Activated T-helper 17 cell treated with anti-CD3 and anti-CD28 coated beads, Interleukin-2, amount 50 U/mL, for 72 hours (primary cell): ENCODE measurements at places on chromosomes 5 and 9.

GRCh38 chr5:155239803-155240202 is 226.2 kb downstream of the KIF4B start:
- no peak for ATAC-seq

DNA sequence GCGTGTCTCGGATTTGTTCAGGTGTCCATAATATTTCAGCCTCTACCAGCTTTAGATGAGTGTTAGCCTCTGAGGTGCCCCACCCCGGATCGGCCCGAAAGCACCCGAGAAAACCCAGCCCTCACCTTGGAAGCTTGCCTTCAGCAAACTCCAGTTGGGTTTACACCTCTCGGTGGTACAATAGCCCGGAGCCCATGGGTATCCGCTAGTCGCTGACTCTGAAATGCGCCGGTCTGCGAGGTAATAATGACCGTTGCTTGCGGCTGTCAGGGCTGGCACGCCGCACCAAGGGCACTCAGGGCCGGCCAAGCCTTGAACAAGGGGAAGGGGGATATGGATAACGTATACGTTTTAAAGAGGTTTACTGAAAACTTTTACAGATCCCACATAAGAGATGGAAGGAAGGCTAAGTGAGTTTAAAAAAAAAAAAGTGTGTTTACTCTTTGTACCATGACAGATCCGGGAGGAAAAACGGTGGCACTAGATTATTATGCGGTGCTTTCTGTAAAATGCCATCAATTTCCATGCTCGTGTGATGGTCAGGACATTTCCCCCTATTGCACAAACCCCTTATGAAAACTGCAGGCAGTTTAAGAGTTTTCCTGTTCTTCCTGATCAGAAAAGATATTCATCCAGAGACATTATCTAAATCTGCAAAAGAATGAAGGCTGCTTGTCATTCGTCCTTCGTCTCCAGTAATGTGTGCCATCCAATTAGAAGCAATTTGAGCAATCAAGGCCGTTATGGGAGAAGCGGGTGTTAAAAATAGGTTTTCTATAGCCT is 124.2 kb downstream of the TMEM161B start:
- ATAC-seq: no peak

- no peak for ATAC-seq
Measured at GRCh38 chr5:30832519-30832918, 361.0 kb upstream of the CDH6 start.

GRCh38 chr9:36820392-36820861 is 213.6 kb downstream of the PAX5 start:
- no peak for ATAC-seq

DNA sequence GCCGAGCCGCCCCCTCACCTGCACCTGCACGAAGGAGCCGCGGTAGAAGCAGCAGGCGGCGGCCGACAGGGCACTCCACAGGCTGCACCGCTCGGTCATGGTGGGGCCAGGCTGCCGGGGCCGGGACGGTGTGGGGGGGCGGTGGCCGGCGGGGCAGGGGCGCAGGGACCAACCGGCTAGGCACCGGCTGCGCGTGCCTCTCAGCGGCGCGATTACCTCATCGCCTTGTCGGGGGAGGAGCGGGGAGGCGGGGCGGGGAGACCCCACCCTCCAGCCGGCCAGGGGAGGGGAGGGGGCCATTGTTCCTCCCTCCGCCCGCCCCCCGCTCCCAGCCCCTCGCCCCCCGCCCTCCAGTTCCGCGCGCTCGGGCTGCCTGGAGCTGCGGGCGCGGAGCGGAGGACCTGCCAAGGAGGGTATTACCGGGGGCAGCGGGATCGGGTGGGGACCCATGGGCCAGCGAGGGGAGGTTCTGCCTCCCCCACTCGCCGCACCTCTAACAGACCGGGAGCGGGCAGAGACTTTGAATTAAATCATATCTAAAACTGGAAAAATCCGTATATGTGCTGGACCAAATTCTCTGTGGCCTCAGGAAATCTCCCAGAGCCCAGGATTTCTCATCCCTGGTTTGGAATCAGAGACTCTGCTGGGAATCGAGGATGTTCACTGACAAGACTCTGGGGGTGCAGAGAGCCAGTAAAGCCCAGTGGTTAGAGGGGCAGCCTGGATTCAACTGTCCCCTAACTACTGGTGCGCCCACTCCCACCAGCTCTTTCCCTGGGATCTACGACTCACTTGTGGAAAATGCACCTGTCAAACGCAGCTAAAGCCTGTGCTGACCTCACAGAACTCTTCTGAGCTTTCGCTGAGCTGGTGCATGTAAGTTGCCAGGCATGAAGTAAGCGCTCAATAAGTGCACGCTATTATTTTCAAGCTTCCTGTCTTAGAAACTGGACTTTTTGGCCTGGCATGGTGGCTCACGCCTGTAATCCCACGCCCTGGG is 20.3 kb upstream of the TOR2A start:
- ATAC-seq: no peak

GRCh38 chr5:168852329-168852728 is 273.2 kb upstream of the PANK3 start:
- no peak for ATAC-seq

DNA sequence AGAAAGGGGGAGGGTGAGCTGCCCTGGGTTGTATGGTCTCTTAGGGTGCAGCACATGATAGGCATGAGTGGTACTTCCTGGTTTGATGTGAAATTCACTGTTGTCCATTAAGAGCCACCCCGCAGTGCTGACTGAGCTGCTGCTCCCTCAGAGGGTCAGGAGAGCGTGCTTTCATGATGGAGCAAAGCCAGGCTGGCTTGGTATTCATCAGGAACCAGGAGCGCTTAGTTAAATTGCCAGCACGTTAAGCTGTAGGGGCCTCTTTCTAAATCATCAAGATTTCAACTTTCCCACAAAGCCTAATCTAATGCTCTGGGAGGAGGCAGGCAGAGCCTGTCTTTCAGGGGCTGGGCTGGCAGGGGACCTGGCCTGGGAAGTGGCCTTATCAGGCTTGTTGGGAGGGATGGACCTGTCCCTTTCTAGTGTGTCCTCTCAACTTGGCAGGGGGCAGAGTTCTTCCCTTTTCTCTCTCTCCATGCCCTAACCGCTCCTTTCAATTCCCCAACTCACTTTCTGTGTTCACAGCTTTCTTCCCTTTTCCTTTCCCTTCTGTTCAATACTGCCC is 7.9 kb downstream of the CYSTM1 start:
- ATAC-seq: no peak

- no peak for ATAC-seq
Measured at GRCh38 chr5:96125231-96125891, 163.7 kb upstream of the ELL2 start.

DNA sequence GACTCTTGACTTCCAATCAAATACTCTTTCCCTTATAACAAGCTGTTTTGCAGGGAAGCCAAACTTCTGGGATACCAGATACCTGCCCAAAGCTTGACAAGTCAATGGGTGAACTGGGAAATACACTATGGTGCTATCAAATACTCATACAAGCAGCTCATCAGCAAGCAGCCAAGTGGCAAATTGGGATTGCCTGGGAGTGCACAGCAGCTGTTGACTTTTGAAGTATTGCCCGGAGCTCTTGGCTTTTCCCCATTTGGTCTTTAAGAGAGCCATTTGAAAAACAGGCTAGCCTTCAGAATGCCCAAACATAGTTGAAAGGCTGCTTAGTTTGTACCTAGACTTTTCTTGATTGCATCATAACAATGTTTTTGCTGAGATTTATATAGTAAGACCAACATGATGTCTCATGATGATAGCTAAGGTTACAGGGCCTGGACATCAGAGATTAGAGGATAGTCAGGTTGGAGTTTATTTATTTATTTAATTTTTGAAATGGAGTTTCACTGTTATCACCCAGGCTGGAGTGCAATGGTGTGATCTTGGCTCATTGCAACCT is 210.1 kb upstream of the ZNF608 start:
- no peak for ATAC-seq

DNA sequence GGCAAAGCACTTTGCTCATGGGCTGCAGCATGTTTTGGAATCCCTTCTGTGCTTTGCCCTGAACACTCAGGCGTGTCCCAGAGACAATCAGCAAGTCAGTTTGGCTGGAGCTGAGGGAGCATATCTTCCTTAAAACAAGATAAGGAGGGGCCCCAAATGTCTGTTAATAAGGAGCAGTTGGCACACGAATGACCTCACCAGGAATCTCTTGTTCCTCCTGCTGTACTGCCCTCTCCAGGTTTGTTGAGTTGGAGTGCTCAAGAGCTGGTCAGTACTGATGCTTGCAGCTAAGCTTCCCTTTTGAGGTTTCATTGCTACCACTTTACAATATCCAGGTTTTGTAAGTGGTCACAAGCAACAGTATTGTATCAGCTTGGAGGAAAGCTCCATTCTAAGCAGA is 101.3 kb upstream of the EGFLAM start:
- no peak for ATAC-seq
